ENCODE measurements at places on chromosomes 11 and 22.
A peak's percentile ranks its signal among the peaks of the same experiment; 100 is the strongest.

GRCh38 chr11:116691771-116692177, 81.0 kb downstream of the BUD13 start:
- ATAC-seq: peak; percentile 71

DNA sequence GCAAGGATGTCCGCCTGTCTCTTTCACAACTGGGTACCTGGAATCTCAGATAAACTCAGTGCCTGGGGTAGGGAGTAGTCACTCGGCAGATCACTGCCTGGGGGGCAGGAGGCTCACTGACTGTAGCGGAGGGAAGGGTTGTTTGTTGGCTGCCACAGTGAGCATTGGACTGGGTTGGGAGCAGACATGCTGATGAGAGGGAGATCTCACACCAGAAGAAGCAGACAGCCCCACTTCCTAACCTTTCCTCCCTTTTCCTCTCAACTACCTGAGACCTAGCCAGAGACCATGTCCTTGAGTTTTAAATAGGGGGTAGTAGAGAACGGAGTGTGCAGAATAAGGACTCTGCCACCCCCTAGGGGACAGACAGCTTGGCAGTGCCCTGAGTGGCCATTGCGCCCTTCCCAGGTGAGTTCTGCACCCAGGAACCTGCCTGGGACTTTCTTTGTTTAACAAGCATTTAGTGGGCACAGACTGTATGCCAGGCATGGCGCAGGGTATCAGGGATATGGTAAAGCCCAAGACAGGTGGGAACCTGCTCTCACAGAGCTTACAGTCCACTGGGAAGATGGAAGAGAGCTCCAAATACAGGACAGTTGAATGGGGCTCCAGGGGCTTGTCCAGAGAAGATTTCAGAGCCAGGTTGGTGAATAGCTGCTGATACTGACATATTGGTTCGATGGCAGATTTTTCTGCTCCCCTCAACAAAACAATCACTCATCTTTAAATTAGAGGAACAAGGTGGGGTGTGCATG, 115.7 kb upstream of the NNMT start:
- no peak for ATAC-seq

DNA sequence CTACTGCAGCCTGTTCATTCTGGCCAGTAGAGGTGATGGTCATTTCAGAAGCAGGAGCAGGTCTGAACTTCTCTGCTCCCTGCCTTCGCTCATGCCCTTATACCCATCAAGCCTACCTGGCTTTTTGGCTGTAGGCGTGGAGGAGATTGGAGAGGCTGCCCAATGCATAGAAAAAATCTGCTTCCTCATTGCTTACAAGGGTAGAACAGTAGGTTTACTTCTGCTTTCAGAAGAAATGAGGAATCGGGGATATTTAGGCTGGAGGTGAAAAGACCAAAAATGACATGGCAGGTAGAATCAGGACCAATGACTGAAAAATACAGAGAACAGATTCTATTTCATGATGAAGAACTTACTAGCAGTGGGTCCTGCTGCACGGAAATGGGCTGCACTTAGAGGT, 72.9 kb upstream of the YWHAH start:
- peak; percentile 70 for ATAC-seq

DNA sequence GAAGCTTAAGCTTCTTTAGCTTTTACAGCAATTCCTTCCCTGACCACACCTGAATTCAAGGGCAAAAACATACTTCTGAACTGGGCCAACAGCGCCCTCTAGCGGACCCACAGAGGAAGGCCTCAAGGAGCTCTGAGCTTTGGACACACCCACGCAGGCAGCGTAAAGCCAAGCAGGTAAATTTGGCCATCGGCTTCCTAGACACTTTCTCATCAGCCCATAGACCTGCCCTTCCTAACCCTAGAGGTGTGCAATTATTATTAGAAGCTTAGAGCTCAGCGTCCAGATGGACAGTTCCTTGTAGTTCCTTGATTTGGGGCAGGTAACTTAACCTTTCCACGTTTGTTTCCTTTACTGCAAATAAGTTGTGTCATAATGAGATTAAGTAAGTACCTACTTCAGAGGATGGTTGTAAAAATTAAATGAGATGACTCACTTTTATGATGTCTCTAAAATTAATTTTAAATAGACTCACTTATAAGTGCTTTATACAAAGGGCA, 25.7 kb upstream of the HMGXB4 start:
- peak; percentile 78 for ATAC-seq

GRCh38 chr11:56885854-56886253, 102.9 kb upstream of the OR5AK2 start:
- no peak for ATAC-seq

DNA sequence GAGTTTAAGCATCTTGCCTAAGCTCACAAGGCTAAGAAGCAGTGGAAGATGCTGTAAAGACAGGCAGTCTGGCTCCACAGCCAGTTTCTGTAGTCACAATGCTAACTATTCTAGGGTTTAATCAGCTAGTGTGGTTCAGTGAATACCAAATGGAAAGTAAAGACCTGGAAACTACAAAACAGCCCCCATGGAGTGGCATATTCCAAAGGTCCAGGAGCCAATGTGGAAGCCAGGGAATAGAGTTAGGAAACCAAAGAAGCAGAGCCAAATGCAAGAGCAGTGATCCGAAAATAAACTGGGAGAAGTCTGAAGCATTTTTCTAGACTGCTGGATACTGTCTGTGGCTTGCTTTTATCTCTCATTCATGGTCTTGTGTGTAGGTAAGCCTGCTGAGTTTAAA, 731.2 kb upstream of the ANO5 start:
- ATAC-seq: no peak

- ATAC-seq: no peak
These were observed 81.5 kb upstream of the TP53AIP1 start for GRCh38 chr11:129023968-129024676.

DNA sequence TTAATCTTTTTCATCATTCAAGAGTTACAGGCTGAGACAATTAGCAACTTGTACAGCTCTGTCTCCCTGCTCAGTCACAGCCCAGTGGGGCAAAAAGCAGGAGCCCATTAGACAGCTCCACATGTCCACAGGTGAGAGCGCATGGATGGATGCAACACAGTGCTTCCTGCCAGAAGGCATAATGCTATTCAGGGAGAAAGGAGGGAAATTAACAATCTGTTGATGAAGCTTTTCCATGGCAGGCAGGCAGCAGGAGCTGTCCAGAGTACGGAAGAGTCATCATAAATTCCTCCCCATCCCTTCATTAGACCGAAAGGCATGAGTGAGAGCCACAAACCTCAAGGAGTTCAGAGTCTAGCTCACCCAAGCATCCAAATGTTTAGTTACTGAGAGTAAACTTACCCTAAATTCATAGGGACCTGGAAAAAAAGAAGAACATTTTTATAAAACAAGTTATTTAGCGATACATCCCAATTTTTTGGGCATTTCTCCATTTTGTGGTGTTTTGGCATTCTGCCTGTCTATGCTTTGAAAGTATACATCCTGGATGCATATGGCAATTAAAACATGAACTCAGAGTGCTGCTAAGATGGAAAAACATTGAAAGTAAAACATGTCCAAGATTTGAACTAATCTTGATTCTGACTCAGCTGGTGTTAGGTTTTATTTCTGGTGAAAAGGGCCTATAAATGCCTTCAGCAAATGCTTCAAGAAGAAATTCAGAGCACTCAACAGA, 428.1 kb downstream of the OPCML start:
- no peak for ATAC-seq

DNA sequence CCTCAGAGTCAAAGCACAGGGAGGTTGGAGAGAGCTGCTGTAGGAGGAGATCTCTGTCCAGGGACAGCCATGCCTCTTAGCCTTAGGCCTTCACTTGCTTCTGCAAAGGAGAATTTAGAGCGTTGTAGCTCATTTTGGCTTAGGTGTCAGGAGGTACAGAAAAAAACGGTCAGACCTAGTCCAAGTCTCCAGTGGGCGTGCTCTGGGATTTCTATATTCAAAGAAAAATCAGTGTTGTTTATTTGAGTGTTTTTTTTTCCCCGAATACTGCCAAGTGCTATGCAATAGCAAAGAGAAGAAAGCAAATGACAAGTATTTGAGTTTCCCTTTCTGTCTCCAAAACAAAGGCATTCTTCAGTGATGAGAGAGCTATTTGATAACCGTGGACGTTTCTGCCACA, 22.7 kb upstream of the OPCML start:
- ATAC-seq: no peak

DNA sequence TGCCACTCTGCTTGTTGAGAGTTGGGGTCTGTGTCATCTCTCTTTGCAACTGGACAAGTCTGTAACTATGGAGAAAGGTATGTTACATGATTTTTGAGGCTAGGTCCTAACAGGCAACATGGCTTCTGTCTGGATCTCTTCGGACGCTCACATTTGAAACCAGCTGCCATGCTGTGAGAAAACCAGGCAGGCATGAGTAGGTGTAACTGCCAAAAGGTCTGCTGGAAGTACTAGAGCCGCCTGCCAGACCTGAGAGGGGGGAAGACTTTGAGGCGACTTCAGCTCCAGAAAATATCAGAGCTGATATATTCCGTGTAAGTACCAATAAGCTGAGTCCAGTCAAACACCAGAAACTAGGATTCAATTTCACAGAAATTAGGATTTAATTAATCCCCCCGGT, 579.5 kb downstream of the LRRC4C start:
- ATAC-seq: no peak

DNA sequence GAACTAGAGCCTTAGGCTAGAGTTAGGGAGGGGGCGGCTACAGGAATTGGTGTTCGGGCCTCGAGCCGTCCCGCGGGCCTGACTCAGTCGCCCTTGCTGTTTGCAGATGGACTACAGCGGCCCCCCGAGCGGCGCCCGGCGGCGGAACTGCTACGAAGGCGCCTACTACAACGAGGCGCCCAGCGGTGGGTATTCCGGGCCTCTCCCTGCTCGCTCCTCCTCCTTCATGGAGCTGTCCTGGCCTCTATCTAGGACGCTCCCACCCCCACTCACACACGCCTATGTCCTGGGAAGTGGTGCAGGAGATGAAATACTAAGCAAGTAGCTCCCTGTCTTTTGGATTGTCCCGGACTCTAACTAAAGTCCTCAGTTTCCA, 1.4 kb downstream of the MYOD1 start:
- ATAC-seq: no peak

GRCh38 chr22:23415490-23415851, 164.6 kb downstream of the IGLL1 start:
- no peak for ATAC-seq

DNA sequence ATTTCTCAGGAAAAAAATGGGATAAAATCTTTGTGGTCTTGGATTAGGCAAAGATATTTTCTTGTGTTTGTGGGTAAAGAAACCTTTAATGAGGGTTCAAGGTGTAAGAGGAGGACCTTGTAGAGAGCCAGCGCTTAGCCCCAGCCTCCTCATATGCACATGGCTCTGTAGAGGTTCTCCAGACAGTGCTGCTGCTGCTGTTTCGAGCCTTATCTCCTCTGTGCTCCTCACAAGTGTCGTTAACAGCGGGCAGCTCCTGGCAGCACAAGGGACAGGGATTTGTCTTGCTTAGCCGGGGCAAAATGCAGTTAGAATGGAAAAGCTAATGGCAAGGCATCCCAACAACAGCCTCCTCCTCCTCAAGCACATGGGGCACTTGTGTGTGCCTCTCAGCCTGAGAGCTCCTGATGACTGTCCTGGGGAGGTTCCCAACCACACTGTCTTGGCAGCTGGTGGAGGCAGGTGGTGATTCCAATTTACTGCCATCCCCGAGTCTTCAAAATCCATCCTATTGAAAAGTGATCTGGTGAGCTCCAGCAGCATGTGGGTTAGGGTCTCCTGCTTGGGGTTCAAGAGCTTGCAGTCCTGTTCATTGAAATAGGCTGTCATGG, 7.6 kb upstream of the MSANTD2 start:
- ATAC-seq: no peak

DNA sequence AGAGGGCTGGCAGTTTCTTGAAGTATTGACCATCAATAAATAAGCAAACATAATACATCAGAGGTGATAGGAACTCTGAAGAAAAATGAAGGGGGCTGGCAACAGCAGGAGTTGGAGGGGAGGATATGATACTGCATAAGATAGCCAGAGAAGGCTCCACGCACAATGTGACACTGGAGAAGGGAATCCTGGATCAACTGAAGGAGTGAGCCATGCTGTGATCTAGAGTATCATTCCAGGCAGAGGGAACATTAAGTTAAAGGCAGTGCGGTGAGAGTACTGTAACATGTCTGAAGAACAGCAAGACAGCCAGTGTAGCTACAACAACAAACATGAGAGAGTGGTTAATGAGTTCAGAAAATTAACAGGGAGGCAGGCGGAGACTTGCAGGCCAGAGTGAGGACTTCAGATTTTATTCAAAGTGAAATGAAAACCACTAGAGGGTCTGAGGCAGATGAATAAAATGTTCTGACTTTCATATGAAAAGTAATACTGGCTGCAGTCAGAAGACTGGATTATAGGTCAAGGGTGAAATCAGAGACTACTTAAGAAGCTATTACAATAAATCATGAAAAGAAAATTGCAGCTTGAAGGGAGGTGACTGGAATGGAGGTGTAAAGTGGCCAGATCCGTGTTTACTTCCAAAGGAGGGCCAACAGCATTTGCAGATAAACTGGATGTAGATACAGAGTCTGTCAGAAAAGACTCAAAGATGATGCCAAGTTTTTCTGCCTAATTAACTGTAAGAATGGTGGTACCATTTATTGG, 49.4 kb downstream of the RRAS2 start:
- no peak for ATAC-seq

- ATAC-seq: no peak
These were observed 75.9 kb downstream of the JAM3 start for GRCh38 chr11:134144744-134145143.

DNA sequence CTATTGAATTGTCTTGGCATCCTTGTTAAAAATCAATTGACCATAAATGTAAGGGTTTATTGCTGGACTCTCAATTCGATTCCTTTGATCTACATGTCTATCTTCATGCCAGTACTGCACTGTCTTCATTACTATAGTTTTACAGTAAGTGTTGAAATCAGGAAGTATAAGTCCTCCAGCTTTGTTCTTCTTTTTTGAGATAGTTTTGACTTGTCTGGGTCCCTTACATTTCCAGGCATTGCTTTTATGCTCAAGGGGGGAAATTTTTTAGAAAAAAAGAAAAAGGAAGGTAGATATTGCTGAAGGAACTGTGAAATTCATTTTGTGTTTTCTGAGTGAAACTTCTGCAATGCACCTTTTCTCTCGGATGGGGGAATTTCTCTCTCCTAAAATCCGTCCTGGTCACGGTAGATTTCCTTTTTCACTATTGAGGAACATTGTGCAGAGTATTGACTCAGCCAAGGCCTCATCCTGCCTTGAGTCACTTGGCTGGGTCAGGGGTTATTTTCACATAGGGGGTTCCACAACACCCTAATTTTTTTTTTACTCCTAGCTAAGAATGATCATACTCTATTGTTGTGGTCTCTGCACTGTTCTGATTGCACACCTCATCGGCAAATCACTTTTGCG, 2.8 kb upstream of the ACER3 start:
- no peak for ATAC-seq

GRCh38 chr11:68302670-68303069, 9.7 kb upstream of the LRP5 start:
- no peak for ATAC-seq

DNA sequence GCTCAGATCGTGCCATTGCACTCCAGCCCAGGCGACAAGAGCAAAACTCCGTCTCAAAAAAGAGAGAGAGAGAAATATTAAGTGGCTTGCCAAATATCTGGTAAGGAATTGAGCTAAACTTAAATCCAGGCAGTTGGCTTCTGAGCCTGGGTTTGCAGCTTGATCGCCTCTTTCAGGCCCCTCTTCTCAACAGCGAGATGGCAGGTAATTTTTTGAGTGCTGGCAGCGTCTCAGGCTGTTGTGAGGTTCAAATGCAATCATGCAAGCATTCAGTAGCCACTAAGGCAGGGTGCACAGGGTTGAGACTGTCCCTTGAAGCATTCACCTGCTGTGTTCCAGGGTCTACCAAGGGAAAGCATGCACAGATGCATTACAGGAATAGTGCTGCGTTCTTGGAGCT, 670 bp upstream of the CTSF start:
- ATAC-seq: no peak

- peak; percentile 21 for ATAC-seq
These were observed 64.7 kb downstream of the ADAMTS15 start for GRCh38 chr11:130513132-130513531.

Measured in stimulated activated memory B cell treated with anti-CD40 and anti-IgM and Interleukin-4, amounts not matched to agents 10 μg/mL and 1 μg/mL and 100 μg/mL, for 72 hours (primary cell).